A673 (cell line): ENCODE measurements at places on chromosomes 13 and 19. TPM values are rescaled to one million over a fixed set of nuclear protein-coding genes. Genes with fewer than 3 reads are reported as not detected.

The KRTDAP gene
- not detected in 2 replicates for total RNA-seq

The OVOL3 gene
- total RNA-seq: 0.47 and 0.63 TPM in 2 replicates

GRCh38 chr19:32828139-32828538, 41.4 kb downstream of the SLC7A9 start:
- H3K36me3 ChIP-seq: no peaks in the 10 kb centered on the region
- H3K27ac ChIP-seq: no peak overlapping the region
- H3K4me1 ChIP-seq: no peaks in the 10 kb centered on the region
- no peaks in the 10 kb centered on the region for H3K27me3 ChIP-seq

The GJB6 gene
- total RNA-seq: not detected in 2 replicates

The PNMA8C gene
- not detected in 2 replicates for total RNA-seq

- H3K36me3 ChIP-seq: no peaks in the 10 kb centered on the region
- H3K27ac ChIP-seq: no peak overlapping the region
- H3K4me1 ChIP-seq: no peaks in the 10 kb centered on the region
- no peaks in the 10 kb centered on the region for H3K27me3 ChIP-seq
- DNase-seq: no peak
Observed at GRCh38 chr13:93036380-93036779, 190.2 kb upstream of the GPC6 start.

The PAK4 gene
- total RNA-seq: 55.2 and 59.0 TPM in 2 replicates

DNA sequence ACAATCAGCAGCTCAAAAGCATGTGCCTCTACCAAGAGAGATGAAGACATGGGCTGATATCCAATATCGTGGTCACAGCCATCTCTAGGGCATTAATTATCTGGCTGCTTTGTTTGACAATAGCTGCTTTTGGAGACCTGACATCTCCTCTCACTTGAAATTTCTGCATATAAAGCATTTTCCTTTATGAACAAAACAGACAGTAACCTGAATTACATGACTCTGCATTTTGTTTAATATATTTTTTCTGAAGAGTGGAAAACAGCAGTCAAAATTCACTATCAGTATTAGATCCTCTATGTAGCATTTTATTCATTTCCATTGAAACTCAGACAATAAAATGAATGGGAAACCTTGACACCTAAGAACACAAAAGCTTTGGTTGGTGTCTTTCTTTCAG, 42.4 kb upstream of the ESD start:
- no peaks in the 10 kb centered on the region for H3K36me3 ChIP-seq
- H3K4me1 ChIP-seq: no peaks in the 10 kb centered on the region
- H3K4me3 ChIP-seq: no peak overlapping the region
- H3K27ac ChIP-seq: no peak overlapping the region

DNA sequence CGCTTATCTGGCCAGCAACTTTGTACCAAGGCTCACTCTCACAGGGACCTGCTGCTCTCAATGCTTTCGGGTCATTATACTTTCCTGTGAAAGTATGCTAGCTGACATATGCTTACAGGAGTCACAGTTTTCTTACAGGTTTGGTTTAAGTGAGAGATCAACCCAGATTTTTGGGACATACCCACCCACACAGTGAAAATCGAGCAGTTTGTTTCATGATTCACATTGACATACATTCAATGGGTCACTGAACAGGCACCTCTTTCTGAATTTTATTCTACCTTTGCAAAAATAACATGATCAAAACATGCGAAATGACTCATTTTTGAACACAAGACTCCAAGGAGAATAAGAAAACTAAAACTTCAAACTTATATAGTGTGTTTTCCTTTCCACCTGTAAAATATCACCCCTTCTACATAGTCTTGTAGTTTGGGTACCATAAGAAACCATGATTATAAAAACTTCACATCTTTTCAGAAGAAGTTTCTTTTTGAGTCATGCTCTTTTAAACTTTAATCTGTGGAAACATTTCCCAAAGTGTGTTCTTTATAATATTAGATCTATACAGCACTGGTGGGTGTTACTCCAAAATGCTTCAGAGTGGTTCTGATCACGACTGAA, 44.3 kb upstream of the TEX29 start:
- DNase-seq: no peak
- peaks cover 22% of the 10 kb centered on the region for H3K36me3 ChIP-seq
- H3K4me1 ChIP-seq: no peaks in the 10 kb centered on the region

DNA sequence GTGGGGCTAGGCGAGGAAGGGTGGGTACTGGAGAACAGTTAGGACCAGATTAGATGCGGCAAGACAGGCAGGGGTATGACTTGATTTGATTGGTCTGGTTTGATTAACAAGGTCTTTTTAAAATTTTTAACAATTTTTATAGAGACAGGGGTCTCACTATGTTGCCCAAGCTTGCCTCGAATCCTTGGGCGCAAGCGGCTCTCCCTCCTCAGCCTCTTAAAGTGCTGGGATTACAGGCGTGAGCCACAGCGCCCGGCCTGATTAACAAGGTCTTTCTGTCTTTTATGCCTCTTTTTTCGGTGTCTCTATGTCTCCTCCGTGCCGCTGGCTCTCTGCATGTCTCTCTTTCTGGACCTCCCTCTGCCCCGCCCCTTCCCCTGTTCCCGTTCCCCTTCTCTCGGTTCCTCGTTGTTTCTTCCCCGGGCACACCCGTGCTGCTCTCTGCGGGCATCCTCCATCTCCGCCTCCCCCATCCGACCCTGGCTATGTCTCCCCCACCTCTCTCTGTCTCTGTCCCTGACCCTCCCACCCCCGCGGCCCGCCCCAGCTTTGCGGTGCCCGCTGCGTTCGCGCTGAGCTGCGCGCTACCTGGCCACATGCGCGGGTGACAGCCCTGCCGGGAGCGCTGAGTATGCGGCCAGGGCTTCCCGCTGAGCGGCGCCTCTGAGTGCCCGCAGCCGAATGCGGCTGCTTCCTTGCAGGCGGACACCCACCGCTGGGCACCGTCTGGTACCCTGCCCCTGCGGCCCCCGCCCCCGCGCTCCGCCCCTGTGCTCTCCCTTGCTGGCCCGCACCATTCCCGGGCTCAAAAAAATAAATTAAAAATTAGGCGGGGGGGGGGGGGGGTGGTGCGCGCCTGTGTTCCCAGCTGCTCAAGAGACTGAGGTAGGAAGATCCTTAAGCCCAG, 8.1 kb upstream of the SDHAF1 start:
- H3K27ac ChIP-seq: no peak overlapping the region
- H3K4me3 ChIP-seq: peak overlapping the region; percentile 43
- peak; percentile 58 for DNase-seq
- peaks cover 7% of the 10 kb centered on the region for H3K27me3 ChIP-seq
- H3K4me1 ChIP-seq: peaks cover 8% of the 10 kb centered on the region
- H3K36me3 ChIP-seq: no peaks in the 10 kb centered on the region

The ZNF256 gene
- total RNA-seq: 9.5 and 11.0 TPM in 2 replicates

The WDR87 gene
- not detected in 2 replicates for total RNA-seq

DNA sequence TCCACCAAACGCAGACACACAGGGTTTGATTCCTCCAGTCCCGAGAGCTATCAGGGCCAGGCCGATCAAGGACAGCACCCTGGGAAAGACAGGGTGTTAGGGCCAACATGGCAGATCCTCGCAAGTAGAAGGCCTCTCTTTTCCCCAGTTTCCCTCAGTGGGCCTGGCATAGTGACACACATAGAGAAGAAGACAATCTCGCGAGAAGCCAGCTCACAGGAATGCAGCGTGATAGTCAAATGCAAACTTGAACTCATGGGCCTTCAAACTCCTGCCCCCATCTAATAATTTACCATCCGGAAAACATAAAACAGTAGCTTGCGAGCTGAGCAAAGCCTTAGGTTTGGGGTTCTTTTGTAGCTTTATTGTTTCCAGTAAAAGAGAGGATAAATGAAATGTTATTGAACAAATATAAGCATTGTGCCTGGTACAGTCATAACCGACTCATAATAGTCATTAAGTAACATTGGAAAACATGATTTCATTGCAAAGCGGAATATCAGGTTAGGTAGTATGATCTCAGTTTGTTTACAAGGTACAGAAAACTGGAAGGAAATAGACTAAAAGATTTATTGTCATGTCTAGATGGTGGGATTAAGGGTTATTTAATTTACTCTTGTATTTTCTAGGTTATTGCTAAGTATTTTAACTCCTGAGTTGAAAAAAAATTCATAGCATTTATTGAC, 30.5 kb downstream of the SLC15A1 start:
- H3K27me3 ChIP-seq: no peaks in the 10 kb centered on the region
- H3K27ac ChIP-seq: no peak overlapping the region
- no peak overlapping the region for H3K4me3 ChIP-seq

The NKPD1 gene
- total RNA-seq: 0.30 and 0.37 TPM in 2 replicates

DNA sequence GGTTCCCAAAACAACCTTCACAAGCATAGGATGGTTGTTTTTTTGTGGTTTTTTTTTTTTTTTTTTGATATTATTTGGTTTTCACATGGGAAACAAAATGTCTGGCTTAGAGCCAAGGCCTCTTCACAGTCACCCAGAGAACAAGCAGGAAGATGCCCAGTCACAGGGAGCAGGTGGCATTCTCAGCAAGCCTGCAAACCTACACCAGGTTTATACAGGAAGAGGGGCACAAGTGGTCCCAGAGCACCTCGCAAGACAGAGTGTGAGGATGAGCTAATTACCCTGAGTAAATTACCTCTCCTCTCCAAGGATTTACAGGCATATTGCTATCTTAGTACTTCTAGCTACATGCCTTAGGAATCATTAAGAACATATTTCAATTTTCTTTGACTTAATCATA, 1375.6 kb downstream of the EFNB2 start:
- no peak for DNase-seq
- H3K36me3 ChIP-seq: no peaks in the 10 kb centered on the region
- no peak overlapping the region for H3K27ac ChIP-seq
- no peaks in the 10 kb centered on the region for H3K4me1 ChIP-seq

- no peaks in the 10 kb centered on the region for H3K27me3 ChIP-seq
- H3K4me3 ChIP-seq: no peak overlapping the region
- H3K36me3 ChIP-seq: no peaks in the 10 kb centered on the region
Observed at GRCh38 chr19:31316201-31316951, 32.9 kb downstream of the TSHZ3 start.

The PTPRH gene
- total RNA-seq: 0.17 and 0.55 TPM in 2 replicates

The ADAT3 gene
- total RNA-seq: 14.1 and 18.0 TPM in 2 replicates

DNA sequence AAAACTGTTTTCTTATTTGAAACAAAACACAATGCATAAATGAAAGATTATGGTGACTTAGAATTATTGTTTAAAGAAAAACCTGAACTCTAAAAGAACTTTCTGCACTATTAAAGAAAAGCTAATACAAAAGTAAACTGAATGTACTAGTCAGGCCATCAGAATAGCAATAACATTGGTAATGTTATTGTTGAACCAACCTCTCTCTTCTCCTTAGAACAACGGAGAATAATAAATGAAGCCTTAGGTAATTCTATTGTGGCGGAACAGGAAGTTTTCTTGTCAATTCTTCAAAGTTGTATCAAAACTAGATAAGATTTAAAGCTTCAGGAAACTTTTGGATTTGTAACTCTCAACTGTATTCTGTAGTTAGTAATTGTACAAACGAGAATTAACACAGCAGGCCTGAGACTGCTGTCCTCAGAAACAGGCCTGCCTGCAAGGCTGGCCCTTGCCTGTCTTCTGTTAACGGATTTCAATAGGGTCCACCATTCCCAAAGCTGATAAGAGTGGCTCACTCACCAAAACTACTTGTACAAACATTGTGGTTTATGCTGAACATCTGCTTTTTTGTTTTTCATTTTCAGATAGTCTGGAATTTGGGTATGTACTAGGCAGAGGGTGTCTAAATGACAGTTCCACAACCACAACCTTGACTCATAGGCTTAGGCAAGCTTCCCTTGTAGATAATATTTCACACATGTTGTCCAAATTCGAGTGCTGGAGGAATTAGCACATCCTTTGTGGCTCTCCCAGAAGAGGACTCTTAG, 825.8 kb downstream of the GPC5 start:
- H3K27me3 ChIP-seq: no peaks in the 10 kb centered on the region
- H3K27ac ChIP-seq: no peak overlapping the region
- H3K4me3 ChIP-seq: no peak overlapping the region
- no peak for DNase-seq
- H3K4me1 ChIP-seq: no peaks in the 10 kb centered on the region
- no peaks in the 10 kb centered on the region for H3K36me3 ChIP-seq

GRCh38 chr19:472005-472858, 11.4 kb upstream of the SHC2 start:
- H3K27me3 ChIP-seq: no peaks in the 10 kb centered on the region
- H3K4me3 ChIP-seq: no peak overlapping the region
- H3K27ac ChIP-seq: no peak overlapping the region
- H3K4me1 ChIP-seq: no peaks in the 10 kb centered on the region

- DNase-seq: no peak
- H3K4me3 ChIP-seq: no peak overlapping the region
- no peaks in the 10 kb centered on the region for H3K36me3 ChIP-seq
- H3K27ac ChIP-seq: no peak overlapping the region
- no peaks in the 10 kb centered on the region for H3K4me1 ChIP-seq
- peaks cover 12% of the 10 kb centered on the region for H3K27me3 ChIP-seq
Observed at GRCh38 chr13:20370815-20371421, 138.8 kb upstream of the GJB6 start.

DNA sequence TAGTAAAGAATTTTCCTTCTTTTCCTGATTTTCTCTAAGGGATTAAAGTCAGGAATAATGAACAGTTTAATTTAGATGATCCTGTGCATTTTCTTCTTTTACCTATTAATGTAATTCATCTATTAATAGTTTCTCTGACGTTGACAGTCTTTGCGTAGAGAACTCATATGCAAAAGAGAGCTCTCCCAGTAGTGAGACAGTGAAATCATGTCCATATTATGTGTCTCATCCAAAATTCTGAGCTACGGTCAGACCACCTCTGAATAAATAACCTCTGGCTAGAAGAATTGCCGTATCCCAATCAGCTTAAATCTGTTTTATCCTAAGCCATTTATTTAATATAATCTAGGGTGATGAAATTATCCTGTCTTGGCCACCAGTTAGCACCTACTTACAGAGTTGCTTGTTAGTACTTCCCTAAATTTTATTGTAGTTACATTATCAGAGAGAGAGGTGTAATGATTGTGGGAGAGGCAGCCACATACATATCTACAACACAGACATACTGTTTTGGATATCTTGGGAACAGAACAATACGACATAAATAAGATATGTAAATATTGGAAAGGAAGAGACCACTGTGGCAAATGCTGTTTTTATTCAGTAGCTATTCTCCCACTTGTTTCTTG, 30.7 kb downstream of the PDS5B start:
- H3K27me3 ChIP-seq: no peaks in the 10 kb centered on the region
- no peak overlapping the region for H3K27ac ChIP-seq
- peaks cover 12% of the 10 kb centered on the region for H3K36me3 ChIP-seq
- H3K4me3 ChIP-seq: no peak overlapping the region
- H3K4me1 ChIP-seq: no peaks in the 10 kb centered on the region

The KANK3 gene
- total RNA-seq: 0.73 and 1.1 TPM in 2 replicates

DNA sequence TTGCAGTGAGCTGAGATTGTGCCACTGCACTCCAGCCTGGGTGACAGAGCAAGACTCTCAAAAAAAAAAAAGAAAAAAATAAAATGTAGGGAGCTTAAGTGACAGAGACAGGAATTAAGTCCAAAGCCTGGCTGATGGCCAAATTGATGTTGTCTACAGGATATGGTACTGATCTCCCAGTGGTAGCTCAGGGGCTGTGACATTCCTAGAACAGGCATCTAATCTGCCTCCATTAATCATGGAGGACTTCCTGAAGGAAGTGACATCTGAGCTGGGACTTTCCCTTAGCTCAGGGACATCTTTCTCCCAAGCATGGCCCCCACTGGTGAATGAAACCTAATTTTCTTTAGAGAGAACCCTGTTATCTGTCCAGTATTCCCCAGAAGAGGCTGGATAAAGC, 11.4 kb upstream of the EDDM13 start:
- no peak overlapping the region for H3K4me3 ChIP-seq
- H3K4me1 ChIP-seq: no peaks in the 10 kb centered on the region
- no peak overlapping the region for H3K27ac ChIP-seq
- H3K36me3 ChIP-seq: no peaks in the 10 kb centered on the region
- DNase-seq: peak; percentile 72
